ENCODE measurements at places on chromosomes 5 and 9.

- no peak for DNase-seq
These were observed 526.5 kb upstream of the NUDT12 start for GRCh38 chr5:104088876-104089778.

- DNase-seq: no peak
These were observed 5.0 kb downstream of the PBX3 start for GRCh38 chr9:125752070-125752628.

DNA sequence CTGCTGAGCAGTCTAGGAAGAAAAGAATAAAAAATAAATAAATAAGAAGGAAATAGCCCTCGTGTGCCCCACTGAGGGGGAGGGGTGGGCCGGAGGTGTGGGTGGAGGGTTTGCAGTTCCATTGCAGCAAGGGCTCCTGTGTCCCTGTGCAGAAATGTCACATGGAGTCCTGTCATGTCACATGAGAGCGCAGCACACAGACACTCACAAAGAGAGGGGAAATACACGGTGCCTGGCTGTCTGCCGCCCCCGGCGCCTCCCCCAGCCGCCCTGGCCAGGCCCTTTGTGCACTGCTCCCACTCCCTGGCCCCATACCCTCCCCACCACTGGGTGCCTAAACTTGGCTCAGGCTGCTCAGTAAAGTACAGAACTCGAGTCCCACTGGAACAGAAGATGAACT is 55.6 kb upstream of the SPTLC1 start:
- no peak for DNase-seq

DNA sequence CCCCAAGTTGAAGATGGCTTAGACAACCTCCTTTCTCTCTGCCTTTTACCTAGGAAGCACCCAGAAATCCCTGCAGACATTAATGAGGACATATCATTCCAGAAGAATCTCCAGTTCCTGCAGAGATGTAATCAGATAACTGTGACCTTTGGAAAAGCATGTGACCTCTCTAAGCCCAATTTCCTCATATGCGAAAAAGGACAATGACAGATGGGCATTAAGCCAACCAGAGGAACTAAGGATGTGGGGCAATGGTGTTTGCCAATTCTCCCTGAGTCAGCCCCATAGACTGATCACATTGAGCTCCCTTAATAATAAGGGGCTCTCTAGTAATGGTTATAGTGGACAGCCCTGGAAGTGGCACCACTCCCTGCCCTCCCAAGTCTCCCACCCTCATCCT is 10.1 kb upstream of the FOXI1 start:
- DNase-seq: no peak

- no peak for DNase-seq
These were observed 11.7 kb downstream of the BRINP1 start for GRCh38 chr9:119357336-119358096.

- DNase-seq: no peak
These were observed 226.3 kb downstream of the ENC1 start for GRCh38 chr5:74414228-74414627.

DNA sequence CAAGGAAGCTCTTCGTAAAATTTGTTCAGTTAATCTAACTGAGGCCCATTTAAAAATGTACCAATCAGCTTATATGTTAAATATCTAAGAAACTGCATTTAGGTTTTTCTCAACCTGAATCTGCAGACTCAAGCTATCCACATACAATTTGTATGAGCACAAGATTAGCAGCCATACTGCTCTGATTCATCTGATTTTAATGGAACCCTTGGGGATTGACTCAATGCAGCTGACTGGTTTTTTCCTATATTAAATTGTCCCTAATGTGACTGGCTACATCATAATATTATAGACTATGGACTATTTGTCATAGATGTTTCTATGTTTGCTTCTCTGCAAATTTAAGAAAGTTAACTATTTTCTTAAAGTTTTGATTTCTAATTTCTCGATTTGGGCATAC is 451.0 kb upstream of the TUSC1 start:
- DNase-seq: no peak

- no peak for DNase-seq
These were observed 99.9 kb upstream of the TLE4 start for GRCh38 chr9:79471580-79472543.

DNA sequence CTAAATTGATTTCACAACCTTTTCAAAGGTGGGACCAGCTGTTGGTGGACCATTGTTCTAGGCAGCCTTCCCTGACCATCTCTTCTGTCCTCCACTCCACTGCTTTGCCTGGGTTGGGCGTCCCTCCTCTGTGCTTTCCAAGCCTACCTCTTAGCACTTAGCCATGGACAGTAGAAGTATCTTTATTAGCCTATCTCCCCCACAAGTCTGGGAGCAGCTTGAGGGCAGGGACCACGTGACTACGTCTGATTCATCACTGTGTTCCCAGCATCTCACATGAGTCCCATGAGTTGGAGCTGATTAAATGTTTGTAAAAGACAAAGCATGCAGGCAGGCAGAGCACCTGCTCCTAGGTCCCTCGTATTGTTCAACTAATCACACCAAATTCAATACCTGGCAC is 20.9 kb downstream of the MORN5 start:
- no peak for DNase-seq

DNA sequence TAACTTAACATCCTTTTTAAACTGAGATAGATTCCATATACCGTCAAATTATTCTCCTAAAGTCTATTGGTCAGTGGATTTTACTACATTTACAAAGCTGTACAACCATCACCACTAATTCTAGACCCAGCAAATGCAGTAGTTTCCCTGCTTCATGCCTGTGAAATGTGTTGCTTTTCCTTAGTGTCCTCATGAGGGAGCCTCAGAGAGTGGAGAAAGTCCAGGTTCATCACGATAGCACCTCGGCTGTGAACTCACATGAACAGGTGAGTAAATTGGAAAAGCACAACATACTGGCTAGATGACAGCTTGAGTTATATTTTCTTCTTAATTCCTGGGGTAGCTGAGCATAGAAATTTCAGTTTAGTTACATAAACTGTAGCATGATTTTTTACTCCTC is 653.7 kb downstream of the MTRR start:
- DNase-seq: no peak

DNA sequence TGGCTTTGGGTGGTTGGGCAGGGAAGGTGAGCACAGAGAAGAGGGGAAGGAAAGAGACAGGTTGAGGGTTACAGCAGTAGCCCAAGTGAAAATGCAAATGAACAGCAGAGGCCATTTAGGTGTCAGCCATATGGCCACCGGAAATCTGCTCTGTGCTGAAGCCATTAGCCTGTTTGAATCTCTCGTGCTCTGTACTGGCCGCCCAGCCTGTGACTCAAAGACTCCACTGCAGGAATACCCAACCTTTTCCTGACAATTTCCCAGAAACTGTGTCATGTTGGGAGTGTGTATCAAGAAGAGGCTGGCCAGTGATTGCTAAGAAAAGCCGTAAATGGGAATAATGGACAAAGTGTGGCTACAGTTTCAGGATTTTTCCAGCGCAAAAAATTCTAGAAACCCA is 35.9 kb upstream of the RAI14 start:
- DNase-seq: no peak

Data from activated CD8-positive, alpha-beta memory T cell treated with anti-CD3 and anti-CD28 coated beads for 4 hours (primary cell).